ENCODE measurements at places on chromosomes 4 and X. TPM values are rescaled to one million over a fixed set of nuclear protein-coding genes. Genes with fewer than 3 reads are reported as not detected.

GCNA gene
- total RNA-seq, result 0.39 TPM

CDS1 gene
- total RNA-seq, result 20.8 TPM

UGT2B11 gene
- not detected for total RNA-seq

PHOX2B gene
- not detected for total RNA-seq

GAGE1 gene
- total RNA-seq, result not detected

RNF128 gene
- 2.8 TPM for total RNA-seq

FABP2 gene
- total RNA-seq, result not detected

GLOD5 gene
- total RNA-seq, result not detected

APBB2 gene
- total RNA-seq, result 52.4 TPM

L1CAM gene
- total RNA-seq, result 47.6 TPM

ELF2 gene
- total RNA-seq, result 22.1 TPM

ANXA3 gene
- 415 TPM for total RNA-seq

Measured in foreskin keratinocyte (primary cell).